ENCODE measurements at places on chromosomes 5 and 9. TPM values are rescaled to one million over a fixed set of nuclear protein-coding genes. Genes with fewer than 3 reads are reported as not detected.

The SPINK7 gene
- total RNA-seq: not detected

The DMRT2 gene
- 4.0 TPM for total RNA-seq

The SH3GL2 gene
- not detected for total RNA-seq

The FGF1 gene
- total RNA-seq: not detected

The RNF180 gene
- 5.5 TPM for total RNA-seq

The SH3TC2 gene
- total RNA-seq: 21.8 TPM

The N4BP3 gene
- 2.8 TPM for total RNA-seq

The VLDLR gene
- 35.5 TPM for total RNA-seq

The CDK9 gene
- 22.1 TPM for total RNA-seq

The IFNB1 gene
- not detected for total RNA-seq

The PCDHGB7 gene
- 7.4 TPM for total RNA-seq

The PCDHGA10 gene
- total RNA-seq: 0.21 TPM

The GRXCR2 gene
- not detected for total RNA-seq

The PPP1R2B gene
- 0.11 TPM for total RNA-seq

The SLC45A2 gene
- 618 TPM for total RNA-seq

The CARTPT gene
- not detected for total RNA-seq

GRCh38 chr5:178155065-178155464, 1.4 kb upstream of the NHP2 start:
- DNase-seq: no peak

GRCh38 chr9:91833096-91833877, 116.7 kb downstream of the ROR2 start:
- no peak for DNase-seq

GRCh38 chr9:36967997-36968396, 66.1 kb downstream of the PAX5 start:
- DNase-seq: no peak

DNA sequence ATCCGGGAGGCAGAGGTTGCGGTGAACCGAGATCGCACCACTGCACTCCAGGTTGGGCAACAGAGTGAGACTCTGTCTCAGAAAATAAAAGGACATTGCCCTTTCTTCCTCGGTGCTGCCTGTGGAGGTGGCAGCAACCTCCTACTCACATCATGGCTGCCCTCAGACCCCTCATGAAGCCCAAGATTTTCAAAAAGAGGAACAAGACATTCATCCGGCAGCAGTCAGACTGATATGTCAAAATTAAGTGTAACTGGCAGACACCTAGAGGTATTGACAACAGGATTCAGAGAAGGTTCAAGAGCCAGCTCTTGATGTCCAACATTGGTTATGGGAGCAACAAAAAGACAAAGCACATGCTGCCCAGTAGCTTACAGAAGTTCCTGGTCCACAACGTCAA, 12.6 kb upstream of the PAX5 start:
- DNase-seq: no peak

DNA sequence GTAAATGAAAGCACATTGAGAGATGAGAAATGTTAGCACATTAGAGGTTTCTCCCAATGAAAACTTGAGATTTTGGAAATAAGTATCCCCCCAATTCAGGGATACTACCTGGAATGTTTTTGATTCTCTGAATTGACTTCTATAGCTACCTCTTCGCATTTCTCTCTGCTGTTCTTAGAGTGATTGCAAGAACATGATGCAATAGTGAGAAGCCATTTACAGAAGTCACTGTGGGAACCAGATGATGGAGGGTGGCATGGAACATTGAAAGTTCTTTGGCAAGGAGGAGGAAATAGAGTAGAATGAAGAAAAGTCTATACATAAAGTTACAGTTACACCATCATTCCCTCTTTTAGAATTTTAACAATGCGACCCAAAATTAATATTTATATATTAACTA, 9.2 kb downstream of the NPR3 start:
- DNase-seq: no peak

GRCh38 chr5:93721071-93721470, 20.3 kb downstream of the POU5F2 start:
- DNase-seq: no peak

DNA sequence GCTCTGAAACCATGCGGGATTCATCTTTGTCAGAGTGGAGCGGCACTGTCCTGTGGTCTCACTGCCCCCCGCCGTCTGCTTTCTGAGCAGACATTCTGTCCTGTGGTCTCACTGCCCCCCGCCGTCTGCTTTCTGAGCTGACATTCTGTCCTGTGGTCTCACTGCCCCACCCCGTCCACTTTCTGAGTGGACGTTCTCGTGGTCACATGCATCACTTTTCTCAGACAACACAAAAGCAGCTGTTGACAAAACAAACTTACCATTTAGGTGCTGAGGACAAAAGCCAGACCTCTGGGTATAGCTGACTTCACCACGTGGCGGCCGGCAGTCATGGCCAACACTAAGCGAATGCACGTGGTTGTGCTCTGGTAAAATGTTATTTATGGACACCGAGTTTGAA, 2.8 kb downstream of the LRRC14B start:
- no peak for DNase-seq

GRCh38 chr5:14464671-14465070, 116.9 kb upstream of the OTULINL start:
- no peak for DNase-seq

DNA sequence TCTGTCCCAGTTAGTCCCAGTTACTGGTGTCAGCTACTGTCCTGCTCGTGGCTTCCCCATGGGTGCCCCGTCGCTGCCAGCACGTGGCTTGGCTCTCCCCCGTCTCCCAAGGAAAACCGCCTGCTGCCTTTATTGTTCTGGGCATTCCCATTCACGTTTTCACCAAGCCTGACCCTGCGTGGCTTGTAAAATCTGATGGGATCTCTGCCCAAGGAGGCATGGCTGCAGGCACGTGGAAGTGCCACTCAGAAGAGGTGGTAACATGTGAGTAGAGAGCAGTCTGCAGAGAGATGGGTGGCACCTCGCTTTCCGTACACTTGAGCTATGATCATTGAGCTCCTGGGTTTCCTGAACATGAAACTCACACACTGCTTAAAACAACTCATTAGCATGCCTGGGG, 429.2 kb upstream of the KLF4 start:
- no peak for DNase-seq

- no peak for DNase-seq
Observed at GRCh38 chr9:2720179-2720654, 2.9 kb downstream of the KCNV2 start.

- DNase-seq: peak; percentile 9
Observed at GRCh38 chr5:149060325-149060724, 2.5 kb downstream of the SH3TC2 start.

- DNase-seq: no peak
Observed at GRCh38 chr5:15267966-15268365, 232.0 kb upstream of the FBXL7 start.

GRCh38 chr9:133974631-133975341, 17.3 kb downstream of the VAV2 start:
- DNase-seq: no peak

DNA sequence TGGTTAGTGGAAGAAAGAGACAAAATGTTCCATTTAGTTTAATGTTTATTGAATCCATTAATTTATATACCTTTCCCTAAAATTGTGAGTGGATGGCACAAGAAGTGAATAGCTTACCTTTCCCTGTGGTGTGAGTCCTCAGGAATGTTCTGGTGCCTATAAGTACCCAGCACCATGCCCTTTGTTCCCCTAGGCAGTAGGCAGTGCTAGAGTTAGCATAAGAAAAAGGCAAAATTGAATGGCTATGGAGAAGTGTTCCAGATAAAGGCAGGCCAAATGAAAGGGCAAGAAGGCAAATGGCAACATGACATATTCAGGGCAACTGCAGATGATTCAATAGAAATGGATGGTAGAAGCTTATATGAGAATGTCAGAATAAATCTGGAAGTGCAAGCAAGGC, 370.8 kb upstream of the PTGER4 start:
- no peak for DNase-seq

DNA sequence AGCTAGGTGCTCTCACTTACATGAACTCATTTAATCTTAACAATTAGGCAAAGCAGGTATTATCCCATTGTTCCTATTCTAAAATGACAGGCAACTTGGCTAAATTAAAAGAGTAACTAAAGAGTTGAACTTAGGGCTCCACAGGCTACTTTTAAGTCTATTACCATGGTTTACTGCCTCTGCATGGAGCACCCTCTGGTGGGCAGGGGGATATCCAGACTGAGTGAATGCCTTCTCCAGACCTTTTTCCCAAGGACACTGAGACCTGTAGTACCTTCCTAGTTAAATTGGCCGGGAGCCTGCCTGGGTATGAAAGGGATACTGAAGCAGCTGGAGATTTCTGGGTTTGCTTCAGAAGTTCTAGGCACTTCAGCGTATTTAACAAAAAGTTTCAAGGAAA, 238.1 kb downstream of the ELAVL2 start:
- no peak for DNase-seq

- DNase-seq: peak; percentile 99
Observed at GRCh38 chr9:95875305-95876137, at the start of gene ERCC6L2. Gene ERCC6L2, plus strand, starts transcription at chr9:95875691. Its CDS starts 348 bp downstream, at chr9:95876039.

DNA sequence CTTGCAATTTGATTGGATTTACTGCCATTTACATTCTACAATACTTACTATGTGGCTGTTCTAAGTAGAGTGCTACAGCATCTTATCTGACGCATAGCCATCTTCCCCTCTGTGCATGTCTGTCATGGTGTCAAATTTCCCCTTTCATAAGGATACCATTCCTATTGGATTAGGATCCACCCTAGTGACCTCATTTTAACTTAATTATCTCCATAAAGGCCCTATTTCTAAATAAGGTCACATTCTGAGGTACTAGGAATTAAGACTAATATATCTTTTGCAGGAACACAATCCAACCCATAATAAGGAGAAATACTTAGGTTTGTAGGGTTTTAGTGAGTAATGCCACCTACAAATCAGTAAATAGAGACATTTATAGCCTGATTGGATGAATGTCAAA, 268.0 kb downstream of the ADAMTSL1 start:
- no peak for DNase-seq

- no peak for DNase-seq
Observed at GRCh38 chr9:132789719-132790118, 88.4 kb downstream of the AK8 start.

DNA sequence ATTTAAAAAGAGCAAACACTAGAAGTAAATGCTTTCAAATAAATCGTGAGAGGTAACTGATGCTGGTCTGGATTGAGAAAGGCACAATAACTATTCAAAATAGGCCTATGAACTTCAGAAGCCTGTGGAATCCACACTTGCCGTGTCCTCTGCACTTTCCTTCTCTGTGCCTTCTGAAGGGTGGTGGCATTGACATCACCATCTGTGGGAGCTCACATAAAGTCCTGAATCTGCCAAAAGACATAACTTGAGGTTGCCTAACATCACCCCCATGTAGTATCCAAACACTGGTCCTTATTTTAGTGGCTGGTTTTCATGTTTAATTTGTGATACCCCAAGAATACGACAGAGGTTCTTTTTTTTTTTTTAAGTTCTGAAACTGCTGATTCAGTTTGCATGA, 59.8 kb downstream of the IRF1 start:
- no peak for DNase-seq

DNA sequence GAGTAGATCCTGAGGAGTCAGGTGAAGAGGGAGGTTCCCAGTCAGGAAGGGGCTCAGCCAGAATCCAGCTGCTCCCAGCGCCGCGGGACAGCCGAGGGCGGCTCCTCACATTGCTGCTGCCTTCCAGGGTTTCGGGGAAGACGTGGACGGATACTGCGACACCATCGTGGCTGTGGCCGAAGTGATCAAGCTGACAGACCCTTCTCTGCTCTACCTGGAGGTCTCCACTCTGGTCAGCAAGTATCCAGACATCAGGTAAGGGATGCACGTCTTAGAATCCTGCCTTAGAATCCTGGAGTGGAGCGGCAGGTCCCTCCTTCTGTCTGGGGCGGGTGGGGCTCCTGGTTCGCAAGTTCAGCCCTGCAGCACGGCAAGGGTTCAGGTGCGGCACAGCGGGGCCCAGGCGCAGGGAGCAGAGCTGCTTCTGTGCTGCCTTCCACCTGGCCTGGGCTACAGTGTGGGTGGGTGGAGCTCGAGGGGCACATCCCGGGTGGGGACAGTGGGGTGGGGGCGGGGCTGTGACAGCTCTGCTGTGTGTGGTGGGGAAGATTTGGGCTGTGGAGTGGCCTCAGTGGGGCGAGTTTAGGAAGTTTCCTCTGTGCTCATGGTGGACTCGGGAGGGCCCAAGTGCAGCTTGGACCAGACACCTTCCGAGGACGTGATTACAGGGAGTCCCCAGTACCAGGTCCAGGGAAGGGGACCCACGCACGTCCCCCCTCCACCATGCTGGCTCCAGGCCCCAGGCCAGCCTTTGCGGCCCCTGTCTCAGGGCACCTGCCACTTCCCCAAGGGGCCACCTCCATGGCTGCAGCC, 22.8 kb downstream of the EXOC3 start:
- no peak for DNase-seq

- DNase-seq: no peak
Observed at GRCh38 chr9:129850821-129851550, 15.7 kb downstream of the USP20 start.

- no peak for DNase-seq
Observed at GRCh38 chr5:159310511-159310910, 19.8 kb downstream of the IL12B start.

- no peak for DNase-seq
Observed at GRCh38 chr9:98083061-98083501, 26.5 kb downstream of the NANS start.

- DNase-seq: no peak
Observed at GRCh38 chr9:126419475-126419874, 92.8 kb downstream of the MVB12B start.

GRCh38 chr5:143757116-143757515, 54.8 kb upstream of the HMHB1 start:
- no peak for DNase-seq

GRCh38 chr5:62206150-62206829, 99.7 kb upstream of the KIF2A start:
- DNase-seq: peak; percentile 59

GRCh38 chr9:9893837-9894236, 719.0 kb downstream of the PTPRD start:
- no peak for DNase-seq

DNA sequence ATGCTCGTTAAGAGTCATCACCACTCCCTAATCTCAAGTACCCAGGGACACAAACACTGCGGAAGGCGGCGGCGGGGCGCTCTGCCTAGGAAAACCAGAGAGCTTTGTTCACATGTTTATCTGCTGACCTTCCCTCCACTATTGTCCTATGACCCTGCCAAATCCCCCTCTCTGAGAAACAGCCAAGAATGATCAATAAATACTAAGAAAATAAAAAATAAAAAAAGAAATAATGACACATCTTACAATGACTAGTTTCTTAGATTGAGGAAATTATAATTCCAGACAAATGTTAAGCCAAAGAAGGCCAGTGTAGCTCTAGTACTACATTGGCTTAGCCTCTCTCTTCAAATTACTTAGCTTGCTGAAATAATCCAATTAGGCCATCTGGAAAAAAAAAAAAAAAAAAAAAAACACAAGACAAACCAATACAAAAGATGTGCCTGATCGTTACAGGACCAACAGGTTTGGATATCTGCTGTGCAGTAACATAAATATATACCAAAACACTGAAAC, 58.0 kb downstream of the ANXA2R start:
- peak; percentile 69 for DNase-seq

GRCh38 chr5:92505145-92505544, 1075.9 kb downstream of the NR2F1-AS1 start:
- no peak for DNase-seq

- DNase-seq: no peak
Observed at GRCh38 chr9:114014044-114014443, 64.1 kb downstream of the AMBP start.

- peak; percentile 91 for DNase-seq
Observed at GRCh38 chr5:120062515-120062917, 401.6 kb upstream of the PRR16 start.

- no peak for DNase-seq
Observed at GRCh38 chr5:79346420-79346824, 110.5 kb downstream of the JMY start.
